Central memory CD4-positive, alpha-beta T cell (primary cell): ENCODE measurements at places on chromosomes 12 and 14.

GRCh38 chr14:91140672-91141071 lies 26.8 kb downstream of the DGLUCY start:
- DNase-seq: no peak

DNA sequence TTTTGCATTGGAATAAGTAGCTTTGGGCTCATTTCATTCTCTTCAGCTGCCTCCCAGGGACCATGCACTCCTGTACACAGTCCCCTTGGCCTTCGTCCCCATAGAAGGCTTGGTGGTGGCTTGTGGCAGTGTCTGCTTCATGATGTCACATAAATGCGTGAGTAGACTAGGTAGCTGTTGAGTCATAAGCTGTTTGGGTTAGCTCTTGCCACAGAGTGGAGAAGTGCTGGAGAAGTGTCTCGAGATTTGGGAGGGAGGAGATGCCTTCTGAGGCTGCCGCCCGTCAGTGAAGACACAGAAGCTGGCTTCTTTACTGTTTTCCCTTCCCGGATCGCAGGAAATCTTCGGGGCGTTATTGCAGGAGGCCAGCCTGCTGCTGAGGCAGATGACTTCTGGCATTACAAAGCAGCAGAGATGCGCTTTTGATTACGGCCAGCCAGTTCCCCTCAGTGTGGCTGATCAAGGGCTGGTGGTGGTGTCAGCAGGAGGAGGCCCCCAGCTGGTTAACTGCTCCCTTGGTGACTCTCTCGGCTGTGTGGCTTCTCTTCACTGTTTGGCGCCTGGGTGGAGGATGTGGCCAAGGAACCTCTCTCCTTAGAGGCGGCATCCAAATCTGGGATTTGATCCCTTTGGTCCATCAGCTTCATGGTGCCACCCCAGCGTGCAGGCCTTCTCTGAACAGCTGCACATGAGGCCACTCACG lies 67.6 kb downstream of the AACS start:
- no peak for DNase-seq

GRCh38 chr12:67039995-67040860 lies 228.9 kb upstream of the CAND1 start:
- DNase-seq: no peak

- DNase-seq: no peak
Measured at GRCh38 chr12:74021937-74022336, 515.7 kb upstream of the ATXN7L3B start.

- no peak for DNase-seq
Measured at GRCh38 chr12:116055895-116056607, 221.4 kb downstream of the MED13L start.

DNA sequence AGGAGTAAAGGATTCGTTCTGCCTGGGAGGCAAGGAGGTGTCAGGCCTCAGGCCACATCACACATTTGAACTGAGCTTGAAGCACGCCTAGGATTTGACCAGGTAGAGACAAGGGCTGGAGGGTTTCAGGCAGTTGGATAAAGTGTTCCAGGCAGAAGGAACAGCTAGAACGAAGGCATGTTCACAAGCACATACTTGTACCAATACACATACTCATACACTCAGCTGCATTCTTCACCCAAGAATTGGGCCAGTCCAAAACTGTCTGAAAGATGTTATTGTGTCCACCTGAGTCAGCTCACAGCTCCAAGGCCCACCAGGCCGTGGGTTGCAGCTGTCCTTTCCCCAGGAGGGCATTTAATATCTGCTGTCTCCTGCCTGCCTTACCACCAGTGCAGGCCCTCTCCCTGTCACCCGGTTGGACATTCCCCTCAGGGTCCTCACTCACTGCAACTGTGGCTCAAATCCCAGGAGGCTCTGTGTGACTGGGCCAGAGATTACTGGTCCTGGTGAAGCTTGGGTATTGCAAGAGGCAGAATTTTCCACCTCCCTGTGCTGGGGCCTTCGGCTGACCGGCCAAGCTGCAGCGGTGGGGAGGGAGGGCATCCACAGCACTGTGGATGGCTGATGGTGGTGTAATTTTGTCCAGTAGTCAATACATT lies 12.8 kb upstream of the AQP2 start:
- DNase-seq: no peak
